ENCODE measurements at places on chromosomes 2 and 18.

GRCh38 chr2:196985511-196986183, 59.1 kb upstream of the PGAP1 start:
- no peak for DNase-seq

GRCh38 chr2:137173463-137173862, 408.1 kb downstream of the THSD7B start:
- no peak for DNase-seq

DNA sequence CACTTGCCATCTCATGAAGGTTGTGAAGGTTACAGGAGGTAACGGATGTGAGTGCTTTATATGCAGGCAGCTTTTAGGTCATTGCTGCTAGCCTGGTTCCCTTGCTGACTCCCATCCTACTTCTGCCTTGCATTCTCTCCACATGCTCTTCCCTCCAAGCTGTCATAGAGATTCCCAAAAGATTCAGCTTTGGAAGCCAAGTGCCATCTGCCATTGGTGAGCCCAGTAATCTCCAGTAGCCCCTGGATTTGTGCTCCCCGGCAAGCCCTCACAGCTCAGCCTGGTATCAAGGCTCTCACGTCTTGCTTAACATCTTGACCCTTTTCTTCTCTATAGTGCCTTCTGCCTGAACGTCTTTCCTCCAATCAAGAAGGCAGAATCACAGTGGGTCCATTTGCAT, 61.6 kb downstream of the MYT1L start:
- DNase-seq: no peak

GRCh38 chr2:24024018-24024417, 14.1 kb downstream of the MFSD2B start:
- no peak for DNase-seq

DNA sequence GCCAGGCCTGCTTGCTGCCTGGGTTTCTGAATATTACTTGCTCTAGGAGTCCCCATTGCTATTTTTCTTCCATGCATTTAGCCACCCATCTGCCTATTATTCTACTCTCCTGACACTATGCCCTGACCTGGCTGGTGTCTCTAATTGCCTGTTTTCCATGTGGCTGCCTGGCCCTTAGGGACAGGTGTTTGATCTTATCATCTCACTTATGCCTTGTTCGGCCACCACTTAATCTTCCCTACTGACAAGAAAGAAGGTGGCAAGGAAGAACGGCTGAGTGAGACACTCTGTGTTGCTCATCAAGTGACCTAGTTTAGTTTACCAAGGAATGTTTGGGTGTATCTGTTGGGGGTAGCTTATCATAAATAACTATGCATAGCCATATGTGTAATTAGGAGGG, 50.4 kb upstream of the RAPH1 start:
- no peak for DNase-seq

DNA sequence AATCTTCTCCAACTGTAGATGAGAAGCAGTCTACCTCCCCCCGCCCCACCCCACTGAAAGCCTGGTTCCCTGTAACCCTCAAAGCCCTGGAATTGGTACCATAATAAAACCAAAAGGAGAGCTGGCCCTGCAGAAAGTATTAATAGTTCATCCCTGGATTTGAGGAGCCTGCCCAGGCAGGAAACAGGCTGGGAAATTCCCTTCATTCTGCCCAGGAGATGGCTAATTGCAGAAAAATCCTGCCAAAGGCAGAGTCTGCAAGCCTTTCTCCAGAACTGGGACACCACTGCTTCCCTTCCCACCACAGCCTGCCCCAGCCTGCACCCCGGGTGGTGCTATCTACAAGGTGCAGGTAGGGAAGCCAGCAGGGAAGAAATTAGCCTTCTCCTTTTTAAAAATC, 16.3 kb downstream of the GKN2 start:
- no peak for DNase-seq
